ENCODE measurements at places on chromosomes 4 and X. TPM values are rescaled to one million over a fixed set of nuclear protein-coding genes. Genes with fewer than 3 reads are reported as not detected.

DNA sequence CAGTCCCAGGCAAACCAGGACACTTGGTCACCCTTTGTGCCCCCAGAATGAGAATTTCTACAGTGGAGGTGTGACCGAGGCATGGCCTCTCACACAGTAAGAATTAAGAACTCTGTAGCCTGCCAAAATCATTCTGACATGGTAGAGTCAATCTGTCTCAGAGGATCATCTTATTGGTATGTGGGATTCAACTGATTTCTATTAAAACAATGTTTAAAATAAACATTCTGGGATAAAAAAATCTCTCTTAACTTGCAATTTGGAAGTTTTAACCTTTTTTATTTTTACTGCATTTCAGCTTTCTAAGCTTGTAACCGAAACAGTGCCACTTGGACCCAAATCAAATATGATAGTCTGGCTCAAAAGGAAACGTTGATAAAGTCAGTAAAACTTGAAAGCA, 165.4 kb upstream of the LDB2 start:
- H3K27ac ChIP-seq: no peak overlapping the region
- no peak for DNase-seq
- H3K36me3 ChIP-seq: no peaks in the 10 kb centered on the region

The CENPE gene
- 49.1 TPM for total RNA-seq

DNA sequence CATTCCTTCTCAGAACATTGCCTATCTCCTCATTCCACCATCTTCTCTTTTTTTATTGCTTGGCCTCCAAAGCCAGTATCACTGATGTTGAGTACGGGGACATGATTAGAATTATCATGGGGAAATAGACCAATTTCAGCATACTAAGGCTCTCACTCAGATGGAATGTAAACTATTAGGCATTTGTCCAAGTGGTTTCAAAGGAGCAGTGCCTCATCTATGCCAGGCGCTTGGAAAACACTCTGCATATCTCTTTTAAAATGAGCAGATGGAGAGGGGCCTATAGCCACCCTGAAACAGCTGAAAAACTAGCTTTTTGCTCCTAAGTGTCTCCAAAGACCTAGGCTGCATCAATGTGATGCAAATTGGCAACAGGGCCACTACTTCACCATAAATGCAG, 150.8 kb upstream of the DIPK2B start:
- no peaks in the 10 kb centered on the region for H3K36me3 ChIP-seq
- H3K27me3 ChIP-seq: peaks cover 3% of the 10 kb centered on the region

The UGT2B7 gene
- total RNA-seq: not detected

The TBX22 gene
- not detected for total RNA-seq

- no peak overlapping the region for H3K27ac ChIP-seq
- no peaks in the 10 kb centered on the region for H3K4me1 ChIP-seq
- H3K4me3 ChIP-seq: no peak overlapping the region
Measured at GRCh38 chrX:133384454-133384853, 30.8 kb downstream of the GPC4 start.

GRCh38 chr4:128639541-128640270, 169.8 kb upstream of the JADE1 start:
- H3K4me3 ChIP-seq: no peak overlapping the region
- H3K27ac ChIP-seq: no peak overlapping the region
- H3K36me3 ChIP-seq: no peaks in the 10 kb centered on the region
- no peaks in the 10 kb centered on the region for H3K4me1 ChIP-seq

- no peaks in the 10 kb centered on the region for H3K36me3 ChIP-seq
- no peaks in the 10 kb centered on the region for H3K27me3 ChIP-seq
- no peak overlapping the region for H3K27ac ChIP-seq
Measured at GRCh38 chr4:28082686-28083390, 1222.2 kb downstream of the STIM2 start.

GRCh38 chr4:52655506-52655905, 3.6 kb downstream of the USP46 start:
- H3K4me3 ChIP-seq: no peak overlapping the region
- peaks cover 15% of the 10 kb centered on the region for H3K36me3 ChIP-seq
- no peak for DNase-seq
- H3K4me1 ChIP-seq: peaks cover 35% of the 10 kb centered on the region

The FAM47A gene
- total RNA-seq: not detected

Data from activated CD4-positive, alpha-beta memory T cell treated with anti-CD3 and anti-CD28 coated beads for 36 hours (primary cell).